ENCODE measurements at places on chromosomes 7 and 10.
A peak's percentile ranks its signal among the peaks of the same experiment; 100 is the strongest.

DNA sequence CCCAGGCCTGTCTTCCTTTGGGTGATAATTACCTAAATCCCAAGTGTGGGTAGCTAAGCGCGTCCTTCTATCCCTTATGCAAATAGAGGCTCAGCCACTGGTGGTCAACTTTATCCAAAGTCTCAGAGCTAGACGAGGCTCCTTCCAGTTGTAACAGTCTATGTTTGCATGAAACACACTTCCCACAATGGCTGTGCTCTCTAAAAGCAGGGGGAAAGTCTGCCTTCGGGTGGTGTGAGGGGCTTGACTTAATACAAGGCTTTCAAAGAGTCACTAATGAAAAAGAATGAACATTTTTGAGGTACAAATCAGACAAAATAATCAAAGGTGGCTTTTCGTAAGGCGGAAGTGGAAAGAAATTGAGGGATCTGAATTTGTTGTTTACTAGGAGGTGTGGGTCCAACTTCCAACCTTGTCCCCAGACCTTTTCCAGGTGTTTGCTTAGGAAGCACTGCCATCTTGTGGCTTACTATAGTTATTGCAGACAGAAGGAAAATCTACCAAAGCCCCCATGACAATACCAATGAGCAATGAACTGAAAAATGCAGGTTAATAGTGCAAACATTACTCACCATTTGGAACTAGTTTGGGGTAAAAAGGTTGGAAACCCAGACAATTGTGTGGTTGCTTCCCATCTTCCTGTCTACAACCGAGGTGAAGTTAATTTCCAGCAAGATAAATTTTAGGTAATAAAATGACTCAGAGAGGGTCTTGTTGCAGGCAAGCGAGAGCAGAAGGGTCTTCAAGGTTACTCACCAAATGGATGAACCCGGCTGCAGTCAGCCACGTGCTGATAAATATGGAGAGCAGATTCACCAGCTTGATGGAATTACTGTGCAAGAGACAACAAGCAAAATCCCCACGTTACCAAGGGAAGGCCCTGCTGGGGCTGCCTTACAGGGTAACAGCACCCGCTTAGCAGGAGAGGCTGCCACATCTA is 525.7 kb downstream of the KCNMA1 start:
- DNase-seq = no peak

DNA sequence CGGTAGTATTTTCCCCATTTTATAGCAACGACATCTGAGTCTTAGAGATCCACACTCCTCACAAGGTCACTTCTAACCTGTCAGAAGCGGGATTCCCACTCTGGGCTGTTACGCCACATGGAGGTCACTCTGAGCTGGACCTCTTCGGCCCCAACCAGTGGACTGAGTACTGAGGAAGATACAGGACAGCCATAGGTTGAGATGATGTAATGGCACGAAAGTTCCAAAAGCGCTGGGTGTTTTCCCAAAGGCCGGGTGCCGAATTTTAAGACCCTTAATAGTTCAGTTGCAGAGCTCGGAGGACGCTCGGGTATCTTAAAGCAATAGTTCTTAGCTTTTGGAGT is 699 bp downstream of the GHITM start:
- peak; percentile 50 for DNase-seq

GRCh38 chr7:118583641-118584040 is 359.1 kb downstream of the ANKRD7 start:
- DNase-seq = no peak

GRCh38 chr10:28467615-28468014 is 65.3 kb upstream of the WAC start:
- no peak for DNase-seq

- peak; percentile 82 for DNase-seq
Measured at GRCh38 chr10:78972947-78973900, 95.5 kb upstream of the ZMIZ1 start.

DNA sequence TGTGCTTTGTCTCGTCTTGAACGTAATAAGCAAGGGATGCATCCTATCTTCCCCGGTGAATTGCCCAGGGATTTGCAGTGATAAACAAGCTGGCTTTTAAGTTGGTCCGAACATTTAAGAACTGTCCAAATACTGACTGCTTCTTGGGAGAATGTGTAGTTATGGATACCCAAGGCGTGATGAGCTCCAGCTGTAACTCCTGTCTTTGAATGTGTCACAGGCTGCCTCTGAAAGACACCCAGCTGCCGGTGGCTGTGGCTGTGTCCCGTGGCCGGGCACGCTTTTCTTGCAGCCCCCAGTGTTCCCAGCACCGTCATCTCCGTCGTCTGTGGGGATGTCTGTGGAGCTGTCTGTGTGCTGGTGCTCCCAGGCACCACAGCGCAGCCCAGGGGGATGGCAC is 118.1 kb downstream of the GLRX3 start:
- no peak for DNase-seq

DNA sequence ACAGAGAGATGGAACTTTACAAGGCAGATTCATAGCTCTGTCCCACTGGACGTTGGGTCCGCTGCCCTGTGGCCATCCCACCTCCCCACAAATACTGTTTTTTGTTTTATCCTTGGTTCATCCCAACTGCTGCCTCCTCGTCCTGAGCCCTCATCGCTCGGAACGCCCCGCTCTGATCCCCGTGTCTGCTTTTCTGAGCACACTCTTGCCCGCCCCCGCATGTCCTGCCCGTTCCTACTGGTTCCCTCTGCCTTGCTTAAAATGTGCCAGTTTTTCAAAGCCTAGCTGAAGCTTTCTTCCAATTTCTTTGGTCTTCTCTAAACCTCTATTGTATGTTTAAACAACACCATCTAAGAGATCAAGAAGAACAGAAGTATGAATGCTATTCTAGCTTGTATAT is 19.4 kb downstream of the RNF32 start:
- no peak for DNase-seq

DNA sequence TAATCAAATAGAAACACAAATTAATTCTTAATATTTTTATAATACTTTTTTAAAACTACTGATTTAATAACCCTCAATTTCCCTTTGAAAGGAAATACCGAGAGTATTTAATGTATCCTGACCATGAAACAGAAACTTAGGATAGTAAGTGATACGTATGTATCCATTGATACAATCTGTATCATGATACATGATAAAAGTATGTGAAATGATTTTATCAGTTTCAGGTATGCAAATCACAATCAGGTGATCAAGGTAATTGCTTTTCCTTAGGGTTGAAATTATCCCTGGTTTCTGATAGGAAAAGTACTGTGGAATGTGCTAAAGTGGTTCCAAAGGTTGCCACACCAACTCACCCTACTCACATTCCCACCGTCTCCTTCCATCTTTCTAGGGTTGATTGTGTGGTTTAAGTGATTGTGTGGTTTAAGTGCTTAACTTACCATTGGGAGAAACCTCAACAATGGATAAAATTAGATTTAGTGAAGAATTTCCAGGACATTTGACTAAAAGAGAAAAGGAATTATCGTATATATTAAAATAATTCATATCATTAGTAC is 138.3 kb downstream of the LRRN3 start:
- DNase-seq = no peak

DNA sequence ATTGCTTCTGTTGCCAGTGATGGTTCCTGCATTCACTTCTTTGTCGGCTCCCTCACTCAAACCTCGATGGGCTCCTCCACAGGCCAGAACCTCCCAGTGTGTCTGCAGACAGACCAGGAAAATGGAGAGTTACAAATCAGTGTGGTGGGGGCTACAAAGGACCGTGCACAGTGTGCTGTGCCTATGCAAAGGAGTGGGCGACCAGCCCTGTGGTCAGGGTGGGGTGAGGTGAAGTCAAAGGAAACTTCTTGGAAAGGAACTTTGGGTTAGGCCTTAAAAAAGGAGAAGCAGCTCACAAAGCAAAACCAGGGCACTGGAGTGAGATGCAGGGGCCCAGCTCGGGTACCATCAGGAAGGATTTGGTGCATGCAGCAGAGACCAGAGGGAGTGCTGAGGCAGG is 304.3 kb upstream of the ZMIZ1 start:
- DNase-seq = no peak

DNA sequence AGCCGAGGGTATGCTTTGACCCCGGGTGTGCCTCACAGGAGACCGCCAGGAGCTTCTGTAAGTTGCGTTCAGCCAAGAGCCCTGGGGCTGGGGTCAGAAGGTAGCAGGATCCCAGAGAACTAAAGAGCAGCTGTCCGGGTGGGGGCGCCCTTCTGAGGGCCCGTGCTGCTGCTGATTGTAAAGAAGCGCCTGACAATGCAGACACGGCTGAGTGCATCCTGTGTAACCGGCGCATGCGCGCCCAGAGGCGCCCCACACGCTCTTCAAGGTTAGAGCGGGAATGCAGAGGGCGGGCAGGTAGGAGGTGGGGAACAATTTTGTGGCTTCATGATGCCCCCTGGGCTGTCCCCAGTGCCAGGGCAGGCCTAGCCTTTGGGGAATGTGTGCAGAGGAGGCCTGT is 210.2 kb upstream of the CTBP2 start:
- DNase-seq = no peak

GRCh38 chr7:136925556-136925955 is 57.1 kb downstream of the CHRM2 start:
- DNase-seq = no peak

DNA sequence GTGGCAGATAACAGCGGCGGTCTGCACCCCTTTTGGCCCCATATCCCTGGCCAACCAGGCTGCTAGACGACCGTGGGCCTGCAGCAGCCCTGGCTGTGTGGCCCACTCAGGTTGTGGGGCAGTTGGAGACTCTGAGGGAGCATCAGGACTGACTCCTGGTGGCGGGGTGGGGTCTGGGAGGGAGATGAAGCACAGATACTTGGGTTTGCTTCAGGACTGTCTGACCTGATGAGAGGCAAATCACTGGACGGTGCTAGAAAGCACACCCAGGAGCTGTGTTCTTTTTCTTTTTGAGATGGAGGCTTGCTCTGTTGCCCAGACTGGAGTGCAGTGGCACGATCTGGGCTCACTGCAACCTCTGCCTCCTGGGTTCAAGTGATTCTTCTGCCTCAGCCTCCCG is 28.2 kb downstream of the BAMBI start:
- no peak for DNase-seq

DNA sequence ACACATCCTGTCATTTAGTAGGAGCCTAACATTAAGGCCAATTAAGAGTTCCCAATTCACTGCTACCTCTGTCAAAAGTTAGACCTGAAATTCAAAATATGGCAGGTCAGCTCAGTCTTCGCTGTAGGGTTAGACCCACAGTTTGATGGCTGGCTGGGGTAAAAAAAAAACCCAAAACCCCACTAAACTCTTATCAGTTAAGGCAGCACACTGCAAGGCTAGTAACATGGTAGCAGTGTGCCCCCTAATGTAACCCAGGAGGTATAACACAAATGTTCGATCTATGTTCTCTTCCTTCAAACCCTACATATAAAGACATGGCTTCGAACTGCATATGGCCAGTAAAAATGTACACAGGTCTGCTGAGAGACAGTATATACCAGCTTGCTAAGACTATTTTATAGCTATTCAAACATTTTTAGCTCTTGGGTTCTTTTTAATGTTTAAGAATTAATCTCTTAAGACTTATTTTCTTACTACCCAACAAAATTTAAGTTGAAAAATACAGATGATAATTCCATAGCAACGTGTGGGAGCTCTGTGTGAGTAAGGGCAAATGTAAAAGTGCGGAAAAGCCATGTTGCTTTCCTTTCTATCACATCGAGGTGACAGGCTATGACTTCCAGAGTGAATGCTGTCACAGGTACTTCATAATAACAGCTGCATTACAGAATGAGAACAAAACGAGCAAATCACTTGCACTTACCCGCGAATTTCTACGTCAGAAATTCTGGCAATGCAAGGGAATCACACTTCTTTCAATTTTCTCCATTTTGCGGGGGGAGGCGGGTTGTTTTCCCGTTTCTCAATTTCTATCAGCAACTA is 168.4 kb upstream of the IMMP2L start:
- no peak for DNase-seq

GRCh38 chr10:56745490-56745889 is 384.4 kb upstream of the ZWINT start:
- no peak for DNase-seq

- DNase-seq = no peak
Measured at GRCh38 chr10:58857251-58857805, 319.1 kb upstream of the PHYHIPL start.

GRCh38 chr7:29597266-29597665 is 33.6 kb downstream of the PRR15 start:
- no peak for DNase-seq

DNA sequence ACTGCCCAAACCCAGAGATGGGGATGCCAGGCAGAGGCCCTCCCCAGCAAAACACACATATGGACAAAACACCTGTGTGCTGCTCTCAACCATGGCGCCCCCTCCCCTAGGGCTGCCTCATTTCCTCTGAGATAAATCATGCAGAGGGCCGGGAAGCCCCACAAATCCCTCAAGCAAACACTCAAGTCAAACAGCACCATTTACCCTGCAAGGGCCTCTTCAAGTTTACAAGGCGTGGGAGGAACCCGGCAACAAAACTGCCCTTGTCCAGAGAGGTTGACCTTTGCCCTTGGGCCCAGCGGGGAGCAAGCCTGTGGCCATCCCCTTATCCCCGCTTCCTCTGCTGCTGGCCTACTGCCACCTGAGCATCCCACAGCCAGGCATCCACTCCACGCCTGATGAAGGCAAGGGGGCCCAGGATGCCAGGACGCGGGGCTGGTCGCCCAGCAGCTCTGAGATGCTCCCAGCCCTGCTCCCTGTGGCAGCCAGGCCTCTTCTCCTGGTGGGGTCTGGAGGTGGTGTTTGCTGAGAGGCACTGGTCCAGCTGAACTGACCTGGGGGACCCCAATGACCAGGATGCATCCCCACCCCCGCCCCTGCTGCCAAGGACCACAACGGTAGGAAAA is 77.4 kb downstream of the DLG5 start:
- DNase-seq = no peak

- no peak for DNase-seq
Measured at GRCh38 chr7:150361807-150362621, 6.6 kb upstream of the REPIN1 start.

Data from CD4-positive, alpha-beta memory T cell (primary cell).